ENCODE measurements at places on chromosomes 5 and 9.

DNA sequence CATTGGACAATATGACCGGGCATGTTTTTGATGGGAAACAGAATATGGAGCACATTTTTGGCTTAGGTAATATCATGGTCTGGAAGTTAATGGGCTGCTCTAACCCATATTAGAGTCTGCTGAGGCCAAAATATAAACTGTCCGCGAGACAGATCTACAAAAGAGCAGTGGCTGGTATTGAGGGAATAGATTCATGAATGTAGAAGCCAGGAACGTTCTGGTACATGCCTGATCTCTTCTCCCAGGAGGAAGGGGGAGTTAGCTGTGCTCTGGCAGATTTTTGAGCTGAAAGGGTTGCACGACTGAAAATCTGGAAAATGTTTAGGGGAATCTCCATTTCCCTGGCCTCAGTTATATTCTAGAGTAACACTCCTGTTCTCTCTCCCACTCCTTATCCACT lies 42.9 kb upstream of the ZFR start:
- no peak for DNase-seq

DNA sequence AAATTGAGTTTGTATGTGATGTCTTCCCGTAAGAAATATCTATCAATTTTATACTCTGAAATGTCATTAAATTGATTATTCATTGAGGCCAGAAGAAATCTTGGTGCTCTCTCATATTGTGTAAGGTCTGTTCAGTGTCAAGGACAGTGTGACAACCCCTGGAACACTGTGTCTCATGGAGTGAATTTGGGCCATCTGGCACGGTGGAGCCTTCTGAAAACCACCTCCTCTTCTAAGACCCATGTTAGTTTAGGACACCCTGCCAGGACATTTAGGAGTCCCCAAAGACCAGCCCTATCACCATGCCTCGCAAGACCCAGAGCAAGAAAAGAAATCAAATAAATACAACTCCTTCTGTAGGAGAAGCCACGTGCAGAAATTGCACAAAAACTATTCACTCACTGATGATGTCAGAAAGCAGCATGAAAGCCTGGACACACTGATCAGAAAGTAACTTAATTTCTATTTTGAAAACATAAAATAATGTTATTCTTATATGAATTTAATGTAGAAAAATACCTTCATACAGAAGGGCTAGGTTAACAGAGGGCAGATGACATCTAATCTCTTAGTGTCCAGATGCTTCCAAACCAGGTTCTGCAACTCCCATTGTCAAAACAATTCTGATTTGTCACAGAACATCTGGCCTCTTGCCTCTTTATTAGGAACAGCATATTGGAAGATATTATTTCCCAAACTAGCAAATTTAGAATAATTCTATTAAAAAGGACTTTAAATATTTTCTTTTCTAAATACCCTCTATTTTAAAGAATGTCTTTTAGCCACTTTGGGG lies 298.8 kb downstream of the NR2F1-AS1 start:
- DNase-seq = no peak

DNA sequence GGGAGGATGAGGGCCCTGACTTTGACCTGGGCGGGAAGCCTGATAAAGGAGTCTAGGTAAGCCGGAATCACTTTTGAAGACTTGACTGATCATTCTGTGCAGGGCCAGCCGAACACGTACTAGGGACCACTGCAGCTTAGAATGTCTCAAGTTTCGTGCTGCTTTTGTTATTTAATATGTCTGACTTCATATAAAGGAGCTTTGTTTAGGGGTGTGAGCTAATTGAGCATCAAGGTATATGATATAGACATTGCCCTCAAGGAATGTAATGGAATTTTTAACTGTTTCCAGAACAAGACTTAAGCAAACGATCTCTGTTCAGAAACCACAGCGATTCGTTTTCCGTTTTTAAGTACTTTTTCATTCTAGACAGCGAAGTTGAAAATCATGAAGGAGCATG lies 173.0 kb downstream of the SEMA6A start:
- DNase-seq = no peak

GRCh38 chr5:141757402-141757801 lies 75.4 kb upstream of the ARAP3 start:
- DNase-seq = no peak

- DNase-seq = no peak
Observed at GRCh38 chr5:132718544-132719312, 18.6 kb downstream of the KIF3A start.

DNA sequence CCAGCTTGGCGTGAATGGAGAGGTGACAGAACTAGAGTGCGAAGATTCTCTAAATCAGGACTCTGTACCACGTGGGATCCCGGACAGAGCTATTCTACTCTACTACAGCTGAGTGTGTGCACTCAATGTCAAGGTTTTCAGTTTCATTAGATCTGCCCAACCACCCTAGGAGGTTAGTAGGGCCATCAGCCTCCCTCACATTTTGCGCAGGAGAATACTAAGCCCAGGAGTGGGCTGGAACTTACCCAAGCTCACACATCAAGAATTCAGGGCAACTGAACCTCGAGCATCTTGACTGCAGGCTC lies 68.3 kb upstream of the TBC1D2 start:
- no peak for DNase-seq

- DNase-seq = no peak
Observed at GRCh38 chr5:168086746-168087145, 204.7 kb upstream of the WWC1 start.

DNA sequence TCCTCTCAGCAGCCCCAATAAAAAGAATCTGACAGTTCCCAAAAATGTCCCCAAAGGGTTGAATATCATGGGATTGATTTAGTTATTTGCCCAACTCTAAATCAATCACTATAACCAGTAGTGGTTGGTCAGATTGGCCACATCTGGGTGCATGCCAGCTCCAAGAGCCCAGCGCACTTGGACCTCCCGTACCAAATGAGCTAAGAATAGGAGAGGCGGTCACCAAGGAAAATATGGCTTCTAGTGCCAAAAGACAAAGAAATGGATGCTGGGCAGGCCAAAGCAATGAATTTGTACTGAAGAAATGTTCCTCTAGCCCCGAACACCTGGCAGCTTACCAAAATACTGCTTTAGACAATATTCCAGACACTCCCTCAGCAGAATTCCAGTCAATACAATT lies 80.3 kb downstream of the RCL1 start:
- no peak for DNase-seq

DNA sequence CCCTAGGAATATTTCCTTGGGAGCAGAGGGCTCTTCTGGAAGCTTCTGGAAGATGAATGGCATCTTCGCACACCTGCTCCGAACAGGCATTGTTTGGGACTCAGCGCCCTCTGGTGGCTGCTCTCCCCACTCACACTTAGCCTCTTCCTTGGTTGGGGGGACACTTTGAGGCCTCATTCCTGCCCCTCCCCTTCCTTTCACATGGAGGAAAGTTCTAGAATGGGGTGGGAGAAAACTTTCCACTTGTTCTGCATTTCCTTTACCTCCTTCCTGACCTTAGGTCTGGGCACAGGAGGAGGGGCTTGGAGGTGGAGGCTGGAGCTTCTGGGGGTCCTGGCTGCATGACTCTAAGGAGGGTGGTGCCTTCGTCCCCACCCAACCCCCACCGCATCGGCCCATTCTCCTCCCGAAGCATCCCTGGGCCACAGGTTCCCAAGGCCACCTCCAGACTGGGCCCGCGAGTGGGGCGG lies 19.3 kb upstream of the SMIM32 start:
- peak; percentile 55 for DNase-seq

DNA sequence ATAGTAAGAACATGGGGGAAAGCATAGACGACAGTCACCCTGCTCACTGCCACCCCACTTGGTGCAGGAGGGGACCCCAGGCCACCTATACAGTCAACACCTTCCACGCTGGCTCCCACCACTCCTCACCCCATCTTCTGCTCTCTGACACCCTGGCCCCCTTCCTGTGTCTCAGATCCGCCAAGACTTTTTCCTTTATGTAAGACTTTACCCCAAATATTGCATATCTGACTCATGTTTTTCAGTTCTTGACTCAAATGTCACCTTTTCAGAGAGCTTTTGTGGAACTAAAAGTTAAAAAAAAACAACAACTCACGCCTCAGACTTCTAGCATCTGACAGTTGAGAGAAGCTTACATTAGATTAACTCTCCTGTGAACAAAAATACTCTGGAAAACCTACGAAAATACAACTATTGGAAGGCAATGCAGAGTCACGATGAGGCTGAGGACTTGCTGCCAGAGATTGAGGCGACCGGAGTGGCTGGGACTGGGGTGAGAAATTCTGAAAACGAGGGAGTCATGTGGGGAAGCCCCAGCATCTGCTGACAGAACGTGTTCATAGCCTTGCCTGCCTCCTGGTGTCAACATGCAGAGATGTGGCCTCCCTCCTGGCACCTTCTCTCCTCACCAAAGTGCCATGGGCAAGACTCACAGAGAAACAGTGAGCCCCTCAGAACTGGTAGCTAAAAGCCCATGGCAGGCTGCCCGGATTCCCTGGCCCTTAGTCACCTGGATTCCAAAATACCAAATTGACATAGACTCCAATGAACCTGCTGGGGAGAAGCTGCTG lies 22.4 kb upstream of the FCN2 start:
- DNase-seq = no peak

- peak; percentile 89 for DNase-seq
Observed at GRCh38 chr5:174503461-174504265, 220.7 kb upstream of the MSX2 start.

- DNase-seq = no peak
Observed at GRCh38 chr9:127520941-127521918, 69.9 kb downstream of the LRSAM1 start.

DNA sequence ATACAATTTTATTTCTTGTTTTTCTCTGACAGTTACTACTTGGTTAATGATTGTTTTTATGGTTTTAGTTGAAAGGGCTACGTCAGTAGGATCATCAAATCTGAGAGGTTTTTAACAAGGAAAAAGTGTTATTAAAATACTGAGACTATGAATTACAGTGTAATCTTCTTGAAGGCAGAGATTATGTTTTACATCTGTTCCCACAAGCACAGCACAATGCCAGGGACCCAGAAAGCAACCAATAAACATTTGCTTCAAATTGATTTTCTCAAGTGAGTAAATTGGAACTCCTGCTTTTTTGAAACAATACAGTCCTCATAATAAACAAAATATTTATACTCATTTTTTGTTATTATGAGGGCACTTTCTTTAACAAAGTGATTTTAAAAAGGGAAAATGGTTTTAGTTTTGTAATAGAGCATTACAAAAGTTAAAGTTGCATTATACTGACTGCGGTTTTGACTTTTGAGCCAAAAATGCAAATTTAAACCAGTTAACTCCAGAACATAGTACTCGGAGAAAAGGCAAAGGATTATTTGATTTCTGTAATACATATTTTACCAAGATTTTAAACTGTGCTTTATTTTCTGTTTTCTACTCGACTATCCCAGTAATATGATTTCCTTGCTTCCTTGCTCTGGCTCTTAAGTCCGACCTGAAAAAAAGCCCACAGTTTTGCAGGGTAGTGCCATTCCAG lies 176.9 kb downstream of the GDNF start:
- no peak for DNase-seq

DNA sequence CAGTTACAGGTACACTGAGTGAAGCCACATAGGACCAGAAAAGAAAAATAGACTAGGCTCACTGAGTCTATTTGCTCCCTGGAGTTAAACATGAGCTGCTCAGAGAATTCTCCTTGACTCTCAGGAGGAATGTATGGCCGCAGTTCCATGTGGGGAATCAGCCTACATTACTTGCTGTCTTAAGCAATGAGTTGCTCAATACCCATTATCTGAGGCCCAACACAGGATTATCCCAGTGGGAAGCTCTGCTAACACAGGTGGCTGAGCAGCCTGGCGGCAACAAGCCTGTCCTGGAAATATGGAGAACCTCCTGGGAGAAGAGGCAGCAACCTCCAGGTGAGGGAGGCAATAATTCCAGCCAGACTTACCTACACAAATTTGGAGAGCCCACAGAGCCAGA lies 177.5 kb upstream of the NREP start:
- DNase-seq = no peak

DNA sequence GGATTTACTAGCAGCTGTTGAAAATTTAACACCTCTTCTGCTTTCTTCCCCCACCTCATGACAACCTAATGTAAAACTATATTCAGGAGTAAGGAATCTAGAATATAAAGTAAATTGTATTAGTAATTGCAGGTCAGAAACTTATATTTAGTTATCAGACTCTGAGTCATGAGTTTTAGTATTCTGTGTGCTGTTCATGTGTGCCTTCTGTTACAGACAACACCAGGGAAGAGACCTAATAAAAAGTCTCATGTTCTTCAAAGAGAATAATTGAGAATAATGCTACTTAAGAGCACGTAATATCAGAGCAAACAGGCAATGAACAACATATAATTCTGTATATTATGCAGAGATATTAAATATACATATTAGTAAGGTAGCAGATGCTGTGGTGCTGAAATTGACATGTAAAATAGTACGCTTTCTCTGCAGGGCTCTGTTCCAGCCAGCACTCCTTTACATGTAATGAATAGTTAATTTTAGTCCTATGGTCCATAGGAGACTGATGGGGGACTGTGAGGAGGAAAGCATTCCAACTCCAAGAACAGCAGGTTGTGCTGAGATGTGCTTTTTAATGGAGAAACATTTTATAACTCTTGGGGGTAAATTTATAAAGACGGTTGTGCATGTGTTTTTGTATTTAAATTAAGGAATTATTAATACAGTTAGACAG lies 106.4 kb downstream of the ZSWIM6 start:
- DNase-seq = no peak

GRCh38 chr5:91271999-91272398 lies 111.1 kb downstream of the ARRDC3 start:
- no peak for DNase-seq

DNA sequence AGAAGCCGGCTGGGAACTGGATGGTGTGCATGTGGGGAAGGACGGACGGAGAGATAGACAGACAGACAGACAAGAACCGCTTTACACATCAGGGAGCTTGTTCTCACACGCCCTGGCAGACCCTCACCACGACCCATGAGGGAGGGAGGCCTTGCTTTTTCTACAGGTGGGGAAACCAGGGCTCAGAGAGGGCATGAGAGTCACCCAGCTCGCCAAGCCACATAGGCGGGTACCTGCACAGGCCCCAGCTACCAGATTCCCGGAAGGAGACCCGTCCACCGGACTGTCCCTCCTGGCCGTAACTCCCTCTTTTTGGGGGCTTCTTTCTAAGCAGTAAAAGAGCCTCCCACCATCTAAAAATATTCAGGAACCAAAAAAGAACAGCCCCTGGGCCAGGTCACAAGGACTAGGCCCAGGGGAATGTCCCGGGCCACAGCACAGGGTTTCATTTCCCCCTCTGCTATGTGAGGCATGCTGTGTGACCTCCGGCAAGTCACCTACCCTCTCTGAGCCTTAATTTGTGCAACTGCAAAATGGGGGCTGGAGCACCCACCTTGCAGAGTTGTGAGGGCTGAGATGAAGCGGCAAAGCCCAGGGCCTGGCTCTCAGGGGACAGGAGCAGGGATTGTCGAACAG lies 84.4 kb upstream of the SARDH start:
- no peak for DNase-seq

DNA sequence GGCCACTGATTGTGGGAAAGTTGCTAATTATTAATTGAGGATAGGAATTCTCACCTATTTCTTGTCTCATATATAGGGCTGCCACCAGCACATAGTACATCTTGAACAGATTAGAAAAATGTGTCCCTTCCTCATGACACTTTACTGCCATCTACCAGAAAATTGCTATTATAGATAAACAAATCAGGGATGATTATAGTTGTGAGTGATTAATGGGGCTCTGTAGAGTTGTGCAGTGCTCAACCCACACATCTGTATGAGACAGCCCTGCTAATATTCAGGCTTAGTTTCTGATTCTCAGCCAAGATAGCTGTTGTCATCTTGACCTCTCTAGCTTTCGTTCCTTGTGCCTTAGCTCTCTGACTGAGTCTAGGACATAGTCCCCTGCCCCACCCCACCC lies 373.3 kb downstream of the TLE4 start:
- DNase-seq = no peak
